A549 treated with Mapracorat at 1 μM for 4 hours (cell line): ENCODE measurements at places on chromosomes 1 and 21. TPM values are rescaled to one million over a fixed set of nuclear protein-coding genes. Genes with fewer than 3 reads are reported as not detected.

The FCRL3 gene
- total RNA-seq: not detected in 5 replicates

The MIS18A gene
- total RNA-seq: 12.7 to 15.8 TPM (median 14.7 TPM) in 5 replicates

The BTBD8 gene
- 0.47 to 0.82 TPM (median 0.58 TPM) in 5 replicates for total RNA-seq

The MCOLN3 gene
- 3.6 to 4.3 TPM (median 4.0 TPM) in 5 replicates for total RNA-seq

The FOXD2 gene
- total RNA-seq: 0.41 to 0.58 TPM (median 0.50 TPM) in 5 replicates

The TFB2M gene
- 33.4 to 36.7 TPM (median 35.3 TPM) in 5 replicates for total RNA-seq

The AXDND1 gene
- 0.25 to 0.69 TPM (median 0.48 TPM) in 4 of 5 replicates, not detected in the other for total RNA-seq

The GPR25 gene
- total RNA-seq: not detected in 5 replicates

The LCE1F gene
- not detected in 5 replicates for total RNA-seq

The PIGR gene
- total RNA-seq: not detected in 5 replicates

The RYR2 gene
- total RNA-seq: 0.01 to 0.06 TPM (median 0.02 TPM) in 4 of 5 replicates, not detected in the other

The CACNA1E gene
- total RNA-seq: not detected in 5 replicates

The ACTA1 gene
- total RNA-seq: 0.12 TPM in 2 of 5 replicates, not detected in the others

The LAPTM5 gene
- total RNA-seq: 0.13 to 0.42 TPM (median 0.24 TPM) in 5 replicates

The CD84 gene
- not detected in 5 replicates for total RNA-seq
